Endodermal cell (in vitro differentiated cells): ENCODE measurements at places on chromosomes 6 and 20. TPM values are rescaled to one million over a fixed set of nuclear protein-coding genes. Genes with fewer than 3 reads are reported as not detected.

- peak; percentile 86 for DNase-seq
Measured at GRCh38 chr20:38878866-38879265, 47.4 kb upstream of the FAM83D start.

DNA sequence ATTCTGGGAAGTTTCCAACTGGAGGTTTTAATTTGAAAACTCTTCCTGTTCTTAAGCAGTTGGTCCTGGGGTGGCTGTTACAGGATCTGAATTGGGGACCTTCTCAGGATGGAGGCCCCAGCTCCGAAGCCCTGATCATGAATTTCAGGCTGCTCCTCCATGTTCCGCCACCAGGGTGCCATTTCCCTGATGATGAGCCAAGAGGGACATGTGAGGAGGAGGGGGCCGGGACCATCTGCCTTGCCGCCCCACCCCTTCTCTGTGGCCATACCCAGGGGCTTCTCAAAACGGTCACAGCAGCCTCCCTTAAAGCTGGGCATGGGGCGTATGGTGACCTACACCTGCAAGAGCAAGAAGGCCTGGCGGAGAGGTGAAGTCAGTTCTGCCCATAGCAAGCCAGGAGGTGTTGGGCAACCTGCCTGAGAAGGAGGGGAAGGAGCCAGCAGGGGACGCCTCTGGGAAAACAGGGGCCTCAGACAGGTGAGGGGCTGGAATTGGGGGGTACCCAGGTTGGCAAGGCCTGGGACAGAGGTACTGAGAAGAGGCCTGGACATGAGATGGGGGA, 3.6 kb upstream of the BAK1 start:
- DNase-seq: peak; percentile 87

DNA sequence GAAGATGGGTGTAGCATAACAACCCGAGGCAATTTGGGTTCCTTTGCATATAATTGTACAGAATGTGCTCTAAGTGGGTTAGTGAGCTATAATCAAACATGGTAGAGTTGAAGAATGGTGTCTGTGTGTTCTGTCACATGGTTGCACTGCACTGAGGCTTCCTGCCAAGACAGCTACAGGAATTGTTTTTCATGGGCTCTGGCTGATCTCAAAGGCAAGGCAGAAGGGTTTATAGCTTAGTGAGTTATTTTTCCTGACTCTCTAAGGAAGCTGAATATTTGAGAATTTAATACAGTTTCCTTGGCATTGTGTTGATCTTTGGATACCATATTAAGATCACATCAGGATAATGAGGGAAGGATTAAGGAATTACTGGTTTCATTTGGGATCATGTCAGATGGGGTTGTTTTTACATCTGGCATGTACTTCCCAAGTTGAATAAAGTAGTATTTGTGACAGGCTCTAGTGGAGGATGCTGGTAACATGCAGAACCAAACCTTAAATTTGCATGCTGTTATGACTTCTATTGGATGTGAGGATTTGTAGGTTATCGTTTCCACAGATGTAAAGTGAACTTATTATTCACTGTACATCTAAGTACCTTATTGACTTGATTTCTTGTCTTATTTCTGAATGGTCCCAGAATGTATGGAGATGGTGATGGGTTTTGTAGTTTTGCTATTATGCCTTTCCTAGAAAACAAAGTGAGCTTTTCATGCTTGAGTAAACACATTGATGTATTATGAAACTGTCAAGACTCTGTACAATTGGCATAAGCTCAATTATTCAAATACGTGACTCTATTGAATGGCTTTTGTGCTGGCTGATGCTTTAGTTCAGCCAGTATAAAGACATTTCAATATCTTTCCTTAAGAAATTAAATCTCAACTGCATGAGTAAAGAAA, 43.3 kb downstream of the LRRC1 start:
- DNase-seq: no peak

DNA sequence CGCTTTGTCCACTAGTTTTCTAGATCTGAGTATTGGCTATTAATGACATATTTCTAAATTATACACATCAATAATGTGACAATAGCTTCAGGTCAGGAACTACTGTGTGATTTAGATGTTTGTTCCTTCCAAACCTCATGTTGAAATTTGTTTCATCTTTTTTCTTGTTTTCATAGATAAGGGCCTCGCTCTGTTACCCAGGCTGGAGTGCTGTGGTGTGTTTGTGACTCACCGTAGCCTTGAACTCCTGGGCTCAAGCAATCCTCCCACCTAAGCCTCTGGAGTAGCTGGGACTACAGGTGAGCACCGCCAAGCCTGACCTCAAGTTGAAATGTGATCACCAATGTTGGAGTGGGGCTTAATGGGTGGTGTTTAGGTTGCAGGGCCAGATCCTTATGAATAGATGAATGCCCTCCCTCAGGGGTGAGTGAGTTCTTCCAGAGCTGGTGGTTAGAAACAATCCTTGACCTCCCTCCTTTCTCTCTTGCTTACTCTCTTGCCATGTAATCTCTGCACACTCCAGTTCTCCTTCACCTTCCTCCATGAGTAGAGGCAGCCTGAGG, 5.9 kb upstream of the NQO2 start:
- DNase-seq: no peak

- DNase-seq: no peak
Measured at GRCh38 chr6:25473447-25473846, 178.6 kb upstream of the SCGN start.

DNA sequence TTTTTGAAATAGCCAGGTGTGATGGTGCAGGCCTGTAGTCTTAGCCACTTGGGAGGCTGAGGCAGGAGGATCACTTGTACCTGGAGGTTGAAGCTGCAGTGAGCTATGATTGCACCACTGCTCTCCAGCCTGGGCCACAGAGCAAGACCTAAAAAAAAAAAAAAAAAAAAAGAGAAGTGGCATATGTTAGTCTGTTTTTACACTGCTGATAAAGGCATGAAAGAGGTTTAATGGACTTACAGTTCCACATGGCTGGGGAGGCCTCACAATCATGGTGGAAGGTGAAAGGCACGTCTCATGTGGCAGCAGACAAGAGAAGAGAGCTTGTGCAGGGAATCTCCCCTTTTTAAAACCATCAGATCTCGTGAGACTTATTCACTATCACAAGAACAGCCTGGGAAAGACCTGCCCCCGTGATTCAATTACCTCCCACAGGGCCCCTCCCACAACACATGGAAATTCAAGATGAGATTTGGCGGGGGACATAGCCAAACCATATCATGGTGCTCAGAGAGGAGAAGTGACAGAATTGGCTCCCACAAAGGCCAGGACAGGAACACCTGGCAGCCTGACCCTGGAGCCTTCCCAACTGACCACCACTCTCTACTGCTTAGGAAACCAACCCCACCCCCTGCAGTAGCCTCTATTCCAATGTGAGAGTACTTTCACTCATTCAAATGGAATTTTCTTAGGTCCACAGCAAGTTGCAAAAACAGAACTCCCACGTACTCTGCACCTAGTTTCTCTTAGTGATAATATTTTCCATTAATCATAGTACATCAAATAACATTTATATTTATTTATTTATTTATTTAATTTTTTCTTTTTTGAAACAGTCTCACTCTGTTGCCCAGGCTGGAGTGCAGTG, 29.8 kb downstream of the ARHGAP40 start:
- DNase-seq: no peak

DNA sequence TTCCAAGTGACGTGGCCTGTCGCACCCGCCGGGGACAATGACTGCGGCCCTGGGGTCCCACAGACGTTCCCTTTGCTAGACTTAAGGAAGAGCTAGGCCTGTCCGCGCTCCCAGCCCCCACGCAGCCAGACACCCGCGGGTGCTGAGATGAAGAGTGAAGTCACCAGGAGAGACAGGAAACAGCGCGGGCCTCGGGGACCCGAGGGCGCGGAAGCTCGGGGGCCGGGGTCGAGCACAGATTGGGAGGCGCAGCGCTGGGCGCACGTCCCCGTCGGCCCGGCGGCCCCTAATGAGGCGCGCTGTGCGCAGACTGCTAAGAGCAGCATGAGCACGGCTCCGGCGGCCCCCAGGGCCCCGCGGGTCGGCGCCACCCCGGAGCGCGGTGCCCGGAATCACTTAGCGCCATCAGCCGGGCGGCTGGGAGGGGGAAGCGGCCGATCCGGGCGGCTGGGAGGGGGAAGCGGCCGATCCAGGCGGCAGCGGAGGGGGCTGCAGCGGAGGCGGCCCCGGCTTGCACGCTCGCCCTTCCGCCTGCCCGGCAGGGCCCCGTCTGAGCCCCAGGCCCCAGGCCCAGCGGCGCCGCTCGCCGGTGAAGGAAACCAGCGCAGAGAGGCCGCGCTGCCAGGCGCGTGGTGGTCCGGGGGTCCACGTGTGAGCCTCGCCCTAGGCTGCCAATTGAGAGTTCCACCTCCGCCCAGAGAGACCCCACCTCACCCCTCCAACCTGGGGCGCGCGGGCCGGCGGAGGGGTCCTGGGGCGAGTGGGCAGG, 8.3 kb upstream of the AVP start:
- DNase-seq: peak; percentile 80

DNA sequence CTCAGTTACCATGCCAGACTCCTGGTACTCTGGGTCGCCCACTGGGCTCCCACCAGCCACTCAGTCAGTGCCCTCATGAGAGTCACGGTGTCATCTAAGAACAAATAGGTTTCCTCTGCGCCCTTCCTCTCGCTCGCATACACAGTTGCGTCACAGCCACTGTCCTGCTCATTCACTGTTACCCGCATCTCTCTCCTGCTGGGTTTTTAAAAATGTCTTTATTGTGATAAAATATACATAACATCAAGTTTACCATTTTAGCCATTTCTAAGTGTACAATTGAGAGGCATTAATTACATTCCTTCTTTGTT, 4.0 kb downstream of the TEAD3 start:
- DNase-seq: no peak

GRCh38 chr6:43884652-43885022, 114.6 kb downstream of the VEGFA start:
- DNase-seq: no peak

- DNase-seq: no peak
Measured at GRCh38 chr6:152973916-152974315, 8.9 kb downstream of the FBXO5 start.

B3GALT4 gene
- 3.9 and 4.0 TPM in 2 replicates for total RNA-seq

GRCh38 chr20:51491393-51491792, 51.1 kb downstream of the NFATC2 start:
- DNase-seq: no peak
